ENCODE measurements at places on chromosomes 11 and 22. TPM values are rescaled to one million over a fixed set of nuclear protein-coding genes. Genes with fewer than 3 reads are reported as not detected.

SDHAF2 gene
- 35.2 TPM for total RNA-seq

PRODH gene
- 33.9 TPM for total RNA-seq

PANX2 gene
- total RNA-seq = 2.5 TPM

HEPACAM gene
- total RNA-seq = not detected

CABP4 gene
- total RNA-seq = 4.0 TPM

FZD4 gene
- 51.1 TPM for total RNA-seq

FGF19 gene
- not detected for total RNA-seq

OR5D14 gene
- not detected for total RNA-seq

HBE1 gene
- not detected for total RNA-seq

NTM gene
- 2.3 TPM for total RNA-seq

DCDC1 gene
- 4.1 TPM for total RNA-seq

SGSM1 gene
- total RNA-seq = 2.9 TPM

KDM4E gene
- not detected for total RNA-seq

APOA4 gene
- total RNA-seq = not detected

CDKN1C gene
- total RNA-seq = 39.5 TPM

HTR3A gene
- not detected for total RNA-seq

FAM83F gene
- total RNA-seq = 1.4 TPM

HOATZ gene
- total RNA-seq = 15.0 TPM

SAA2 gene
- total RNA-seq = 24.7 TPM

OPCML gene
- total RNA-seq = 0.12 TPM

MAJIN gene
- not detected for total RNA-seq

EXT2 gene
- total RNA-seq = 53.7 TPM

PPP6R3 gene
- total RNA-seq = 98.0 TPM

GRK3 gene
- 34.3 TPM for total RNA-seq

SLC5A1 gene
- total RNA-seq = 1.8 TPM

RASGRP2 gene
- 30.4 TPM for total RNA-seq

TRPM5 gene
- total RNA-seq = not detected

IGF2 gene
- total RNA-seq = 33.9 TPM

OSBP gene
- total RNA-seq = 37.7 TPM

UFD1 gene
- total RNA-seq = 36.7 TPM

RBMXL2 gene
- total RNA-seq = not detected

AGBL2 gene
- total RNA-seq = 6.0 TPM

MYRF gene
- 37.9 TPM for total RNA-seq

OR10A3 gene
- total RNA-seq = not detected

ABCC8 gene
- total RNA-seq = 4.9 TPM

OR51B4 gene
- not detected for total RNA-seq

HMOX1 gene
- 68.3 TPM for total RNA-seq

UPK3A gene
- total RNA-seq = not detected

CASP1 gene
- 158 TPM for total RNA-seq

CFAP300 gene
- total RNA-seq = 7.2 TPM

ZNF215 gene
- total RNA-seq = 2.3 TPM

JHY gene
- 10.4 TPM for total RNA-seq
